ENCODE measurements at places on chromosomes 12 and 14.

DNA sequence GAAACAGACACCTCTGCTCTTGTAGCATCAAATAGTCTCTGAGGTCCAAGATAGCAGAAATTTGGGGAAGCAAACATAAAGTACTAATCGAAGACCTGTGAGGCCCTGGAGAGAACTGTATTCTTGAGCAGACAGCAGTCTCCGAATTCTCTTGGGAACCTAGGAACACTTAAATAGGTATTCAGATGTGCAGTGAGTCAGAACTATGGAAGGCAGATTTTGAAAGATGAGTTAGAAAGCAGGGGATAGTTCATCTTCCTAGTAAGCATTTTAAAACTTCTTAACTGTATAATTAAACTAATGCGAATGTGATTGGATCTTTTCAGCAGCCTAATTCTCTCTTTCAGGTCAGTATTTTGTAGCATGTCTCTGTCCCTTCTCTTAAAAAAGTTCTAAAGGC, 30.6 kb downstream of the NAA30 start:
- no peak for DNase-seq

DNA sequence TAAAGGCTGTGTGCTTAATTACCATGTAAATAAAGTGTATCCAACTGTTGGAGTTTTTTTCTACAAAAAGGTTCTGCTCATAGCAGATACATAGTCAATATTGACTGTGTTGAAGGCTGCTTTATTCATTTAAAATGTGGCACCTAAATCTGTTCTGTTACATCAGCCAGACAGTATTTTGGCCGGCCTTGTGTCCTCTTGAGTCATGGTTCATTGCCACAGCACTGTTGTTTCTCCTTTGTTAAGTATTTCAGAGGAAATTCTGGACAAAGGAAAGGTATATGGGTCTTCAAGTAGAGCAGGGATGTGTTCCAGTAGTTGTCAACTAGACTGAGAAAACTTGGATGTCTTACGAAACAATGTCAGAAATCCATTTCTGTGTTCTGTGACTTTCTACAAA, 95.5 kb downstream of the SLC38A6 start:
- DNase-seq, result no peak

- no peak for DNase-seq
These were observed 509 bp downstream of the PLEKHG6 start for GRCh38 chr12:6310771-6311610.

- no peak for DNase-seq
These were observed 1845.8 kb upstream of the SEL1L start for GRCh38 chr14:83379436-83379835.

- no peak for DNase-seq
These were observed 20.7 kb upstream of the TMEM106C start for GRCh38 chr12:47942614-47943225.

- DNase-seq, result no peak
These were observed 20.6 kb downstream of the SBNO1 start for GRCh38 chr12:123344086-123344485.

DNA sequence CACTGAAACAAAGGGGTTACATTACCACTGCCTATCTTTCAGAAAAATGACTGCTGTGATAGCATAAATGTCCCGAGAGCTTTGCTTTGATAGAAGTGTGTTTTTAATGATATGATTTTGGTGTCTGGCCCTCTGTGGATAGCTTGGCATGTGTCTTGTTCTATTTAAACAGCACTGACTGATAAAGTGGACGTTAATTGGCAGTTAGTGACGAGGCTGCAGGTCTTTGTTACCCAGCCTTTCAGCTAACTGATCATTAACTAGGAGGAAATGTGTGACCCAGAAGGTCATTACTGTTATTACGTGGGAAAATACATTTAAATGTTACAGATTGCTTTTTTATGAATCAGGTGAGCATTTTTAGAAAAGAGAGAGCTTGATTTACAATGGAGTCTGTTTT, 428.3 kb downstream of the DIO2 start:
- DNase-seq, result no peak

DNA sequence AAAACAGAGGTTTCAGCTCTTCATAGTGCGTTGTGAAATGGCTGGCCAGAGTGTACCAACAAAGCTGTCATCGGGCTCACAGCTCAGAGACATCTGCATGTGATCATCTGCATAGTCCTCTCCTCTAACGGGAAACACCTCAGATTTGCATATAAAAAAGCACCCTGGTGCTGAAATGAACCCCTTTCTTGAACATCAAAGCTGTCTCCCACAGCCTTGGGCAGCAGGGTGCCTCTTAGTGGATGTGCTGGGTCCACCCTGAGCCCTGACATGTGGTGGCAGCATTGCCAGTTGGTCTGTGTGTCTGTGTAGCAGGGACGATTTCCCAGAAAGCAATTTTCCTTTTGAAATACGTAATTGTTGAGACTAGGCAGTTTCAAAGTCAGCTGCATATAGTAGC, 14.3 kb upstream of the PAPLN start:
- no peak for DNase-seq
